ENCODE measurements at places on chromosomes 3 and 15.

DNA sequence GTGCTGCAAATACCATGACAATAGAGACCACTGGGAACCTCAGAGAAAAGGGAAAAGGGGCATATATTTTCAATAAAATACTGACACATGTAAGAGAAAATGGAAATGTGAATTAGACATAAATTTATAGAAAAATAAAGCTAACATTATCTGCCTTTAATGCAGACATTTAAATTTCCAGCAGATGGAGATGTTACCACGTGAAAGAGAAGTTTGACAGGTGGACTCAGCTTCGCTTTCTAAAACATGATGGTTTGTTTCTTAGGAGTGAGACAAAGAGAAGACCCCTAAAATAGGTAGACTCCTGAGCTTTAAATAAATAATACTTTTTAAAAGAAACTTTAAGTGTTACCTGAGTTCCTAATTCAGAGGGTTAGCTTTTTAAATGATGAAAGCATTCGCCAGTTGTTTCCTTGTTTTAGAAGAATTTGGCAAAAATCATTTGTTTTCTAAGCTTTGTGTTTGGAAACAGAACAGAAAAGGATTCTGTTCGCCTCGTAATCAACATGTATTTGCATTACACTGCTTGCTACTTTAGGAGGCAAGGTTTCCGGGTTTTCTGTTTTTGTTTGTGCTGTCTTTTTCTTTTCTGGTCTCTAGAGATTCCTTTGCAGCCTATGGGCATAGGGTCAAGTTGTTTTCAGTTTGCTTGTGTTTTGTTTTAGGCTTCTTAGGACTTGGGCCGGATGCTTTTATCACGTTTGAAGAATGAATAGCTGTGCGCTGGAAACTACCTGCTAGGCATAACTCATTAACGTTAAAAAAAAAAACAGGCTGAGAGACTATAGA, 271.4 kb downstream of the THSD4 start:
- DNase-seq, result no peak

GRCh38 chr15:56978898-56979662, 60.6 kb downstream of the TCF12 start:
- DNase-seq, result peak; percentile 2

DNA sequence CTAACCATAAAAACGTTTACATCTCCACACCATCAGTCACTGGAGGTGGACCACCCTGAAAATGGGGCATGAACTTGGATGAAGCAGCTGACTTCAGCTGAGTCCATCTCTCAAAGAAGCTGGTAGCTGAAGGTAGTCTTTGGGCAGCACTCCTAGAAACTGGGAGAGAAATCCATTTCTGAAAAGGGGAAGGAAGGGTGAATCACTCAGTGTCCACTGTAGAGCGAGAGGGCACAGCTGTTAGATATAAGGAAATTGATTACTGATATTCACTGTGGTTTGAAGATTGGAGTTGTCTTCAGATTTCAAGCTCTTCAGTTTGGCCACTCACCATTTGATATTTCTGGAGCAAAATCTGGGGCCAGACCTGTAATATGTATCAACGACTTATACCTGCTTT, 499.0 kb upstream of the UBE2E2 start:
- DNase-seq, result no peak

GRCh38 chr3:46427916-46428833, 21.1 kb downstream of the CCRL2 start:
- DNase-seq, result no peak

GRCh38 chr3:195060217-195060481, 210.8 kb downstream of the XXYLT1 start:
- DNase-seq, result no peak

DNA sequence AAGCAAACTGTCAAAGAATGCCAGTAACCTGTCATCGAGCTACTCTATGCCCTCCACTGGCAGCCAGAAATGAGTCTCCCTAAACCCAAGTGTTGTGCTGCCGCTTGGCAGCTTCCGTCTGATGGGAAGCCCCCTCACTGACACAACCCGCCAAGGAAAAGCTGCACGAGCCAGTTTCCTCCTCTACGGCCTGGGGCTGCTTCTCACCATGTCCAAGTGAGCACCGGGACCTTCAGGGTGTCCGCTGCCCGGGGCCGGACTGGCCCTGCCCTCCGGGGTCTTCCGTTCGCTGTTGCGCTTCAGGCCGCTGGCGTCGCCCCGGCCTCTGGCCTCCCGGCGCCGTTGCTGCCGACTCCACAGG, 490 bp downstream of the TOMM70 start:
- DNase-seq, result no peak

DNA sequence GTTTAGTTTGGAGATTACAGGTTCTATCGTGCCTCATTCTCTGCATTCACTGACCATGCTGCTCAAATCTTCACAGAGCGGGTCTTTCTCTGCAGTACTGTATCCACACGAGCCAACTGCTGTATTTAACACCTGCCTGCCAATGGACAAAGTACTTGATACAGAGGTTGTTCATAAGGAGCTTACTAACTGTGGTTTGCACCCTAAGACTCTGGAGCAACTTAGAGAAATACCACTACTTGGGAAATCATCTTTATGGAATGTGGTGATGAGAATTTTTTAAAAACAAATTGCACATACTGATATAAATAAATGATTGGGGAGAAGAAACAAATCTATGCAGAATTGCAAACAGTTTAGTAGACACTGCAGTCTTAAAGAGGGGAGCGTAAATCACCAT, 90.0 kb downstream of the PPP2R3A start:
- DNase-seq, result no peak

GRCh38 chr15:66944121-66944520, 121.3 kb upstream of the SMAD3 start:
- DNase-seq, result no peak

GRCh38 chr3:149975919-149976318, 5.2 kb upstream of the PFN2 start:
- no peak for DNase-seq

DNA sequence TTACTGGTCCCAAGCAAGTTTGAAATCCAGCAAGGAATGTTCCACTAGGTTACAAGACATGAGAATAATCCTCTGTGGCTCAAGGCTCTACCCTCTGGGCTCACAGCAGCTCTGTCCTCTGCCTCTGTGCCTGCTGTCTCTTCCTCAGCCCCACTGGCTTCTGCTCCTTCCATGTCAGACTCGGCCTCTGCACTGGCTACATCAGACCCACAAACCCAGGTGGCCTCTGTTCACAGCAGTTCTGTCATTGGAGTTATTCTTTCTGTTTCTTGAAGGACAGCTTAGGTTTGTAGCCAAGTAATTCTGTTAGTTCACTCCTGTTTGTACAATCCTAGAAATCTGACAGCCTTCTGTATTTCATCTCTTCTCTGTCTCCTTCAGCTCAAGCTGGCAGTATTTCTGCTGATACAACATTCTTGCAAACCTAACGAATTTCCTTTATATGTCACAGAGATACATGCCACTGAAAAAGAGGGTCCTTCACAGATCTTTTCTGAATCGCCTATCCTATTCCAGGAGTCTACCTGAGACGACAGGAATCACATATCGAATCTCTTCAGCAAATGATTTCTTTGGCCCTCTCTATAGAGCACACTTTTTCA, 227.8 kb upstream of the PLSCR5 start:
- no peak for DNase-seq

- no peak for DNase-seq
These were observed 17.2 kb downstream of the KLHL25 start for GRCh38 chr15:85777250-85778106.

- DNase-seq, result no peak
These were observed 11.9 kb downstream of the RAP2B start for GRCh38 chr3:153173758-153174516.

DNA sequence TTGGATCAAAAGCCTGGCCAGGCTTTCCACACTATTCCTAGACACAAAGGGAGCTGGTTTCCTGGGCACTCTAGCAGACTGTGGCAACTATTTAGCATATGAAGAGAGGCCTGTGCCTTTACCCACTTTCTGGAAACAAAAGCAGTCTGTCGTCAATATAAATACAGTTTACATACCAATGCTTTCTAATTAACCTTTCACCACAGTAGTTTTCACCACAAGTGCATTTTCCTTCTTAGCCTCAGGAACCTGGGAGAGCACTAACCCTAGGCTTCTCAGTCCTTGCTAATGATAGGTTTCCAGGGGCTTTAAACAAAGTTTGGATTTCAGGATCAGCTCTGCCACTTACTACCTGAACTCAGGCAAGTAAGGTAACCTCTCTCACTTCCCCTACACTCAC, 499.1 kb downstream of the MAGI1 start:
- no peak for DNase-seq

DNA sequence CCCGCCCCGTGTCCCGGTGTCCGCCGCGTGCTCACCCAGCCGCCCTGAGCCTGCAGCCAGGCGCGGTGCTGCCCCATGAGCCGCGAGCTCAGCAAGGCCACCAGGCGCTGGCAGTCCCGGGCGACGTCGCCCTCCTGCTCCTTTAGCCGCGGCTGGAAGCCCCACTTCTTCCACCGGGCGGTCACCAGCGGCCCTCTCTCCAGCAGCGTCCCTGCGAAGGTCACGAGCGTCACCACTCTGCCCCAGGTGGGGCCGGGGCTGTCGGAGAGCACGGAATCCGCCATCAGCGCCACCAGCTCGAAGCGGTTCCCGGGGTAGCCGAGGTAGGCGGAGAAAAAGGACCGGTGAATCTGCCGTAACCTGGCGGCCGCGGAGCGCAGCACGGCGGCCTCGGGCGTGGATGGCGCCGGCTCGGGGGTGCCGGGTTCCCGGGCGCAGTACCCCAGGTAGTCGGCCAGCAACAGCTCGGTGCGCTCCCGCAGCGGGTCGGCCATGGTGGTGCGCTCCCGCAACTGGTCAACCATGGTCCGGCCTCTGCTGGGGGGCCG, 298 bp downstream of the BCL2L10 start:
- DNase-seq, result no peak

DNA sequence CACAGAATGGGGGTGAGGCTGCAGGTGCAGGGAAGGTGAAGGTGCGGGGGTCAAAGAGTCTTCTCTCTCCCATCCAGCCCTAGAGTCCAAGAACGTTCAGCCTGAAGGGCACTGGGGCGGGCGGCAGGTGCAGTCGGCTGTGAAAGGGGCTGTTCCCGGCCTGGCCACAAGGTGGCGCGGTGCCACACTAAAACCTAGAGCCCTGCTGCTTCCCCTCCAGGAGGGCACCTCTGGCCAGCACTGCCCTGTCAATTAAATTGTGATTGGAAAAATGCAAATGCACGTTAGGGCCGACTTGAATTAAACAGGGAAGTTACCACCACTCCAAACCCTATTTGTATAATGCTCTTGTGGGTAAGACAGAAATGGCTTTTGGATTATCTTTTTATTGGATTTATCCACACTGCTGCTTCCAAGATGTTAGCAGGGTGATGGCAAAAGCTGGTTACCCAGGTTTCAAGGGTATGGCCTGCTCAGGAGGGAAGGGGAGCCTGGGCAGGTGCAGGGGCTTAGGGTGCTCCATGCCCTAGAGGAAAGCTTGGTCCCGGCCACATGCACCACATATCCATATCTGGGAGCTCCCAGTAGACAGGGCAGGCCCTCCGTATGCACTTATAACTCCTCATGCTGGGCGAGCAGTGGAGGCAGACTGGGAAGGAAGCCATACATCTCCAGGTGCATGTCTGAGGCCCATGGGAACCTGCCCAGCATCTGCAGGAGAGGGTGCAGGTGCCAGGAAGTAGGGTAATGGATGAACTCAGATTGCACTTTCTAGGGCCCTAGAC, 119.8 kb downstream of the ADCY5 start:
- DNase-seq, result no peak

DNA sequence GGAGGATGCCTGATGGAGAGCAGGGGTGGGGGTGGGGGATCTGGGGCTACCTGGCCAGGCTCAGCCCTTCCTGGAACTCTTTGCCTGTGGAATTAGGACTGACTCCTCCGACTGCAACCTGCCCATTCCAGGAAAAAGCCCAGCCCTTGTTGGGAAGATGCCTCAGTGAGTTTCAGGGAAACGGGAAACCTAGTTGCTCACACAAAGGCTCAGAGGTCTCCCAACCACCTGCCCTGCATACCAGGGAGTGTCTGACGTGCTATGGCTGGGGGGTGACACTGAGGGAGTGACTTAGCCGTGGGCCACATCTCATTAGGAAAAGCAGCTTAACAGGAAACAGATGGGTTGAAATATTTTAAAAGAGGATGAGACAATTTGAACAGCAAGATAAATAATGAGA, 27.9 kb downstream of the CYP8B1 start:
- no peak for DNase-seq

- no peak for DNase-seq
These were observed 24.6 kb downstream of the CCR4 start for GRCh38 chr3:32975891-32976595.

- no peak for DNase-seq
These were observed 5.8 kb upstream of the SUCNR1 start for GRCh38 chr3:151867666-151868065.

- no peak for DNase-seq
These were observed 440.5 kb upstream of the ADAMTS9 start for GRCh38 chr3:65128346-65128745.

- no peak for DNase-seq
These were observed 14.7 kb downstream of the MCTP2 start for GRCh38 chr15:94246016-94246415.

- no peak for DNase-seq
These were observed 66.6 kb downstream of the IGF1R start for GRCh38 chr15:98714922-98715321.

DNA sequence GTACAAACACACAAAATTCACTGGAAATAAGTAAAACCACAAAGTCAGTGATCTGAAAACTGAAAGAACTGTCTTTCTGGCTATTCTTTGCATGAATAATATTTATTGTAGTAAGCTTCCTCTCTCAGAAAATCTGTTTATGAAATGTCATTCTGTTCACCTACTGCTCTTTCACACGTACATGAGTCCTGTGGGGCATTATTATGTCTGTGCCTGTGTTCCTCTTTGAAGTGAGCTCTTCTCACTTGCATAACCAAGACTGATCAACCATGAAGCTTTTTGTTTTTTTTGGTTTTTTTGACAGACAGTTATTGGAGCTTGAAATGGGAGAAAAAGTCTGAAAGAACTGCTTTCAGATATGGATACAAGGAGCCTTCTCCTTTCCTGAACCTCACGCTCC, 195.8 kb downstream of the PLCH1 start:
- no peak for DNase-seq

DNA sequence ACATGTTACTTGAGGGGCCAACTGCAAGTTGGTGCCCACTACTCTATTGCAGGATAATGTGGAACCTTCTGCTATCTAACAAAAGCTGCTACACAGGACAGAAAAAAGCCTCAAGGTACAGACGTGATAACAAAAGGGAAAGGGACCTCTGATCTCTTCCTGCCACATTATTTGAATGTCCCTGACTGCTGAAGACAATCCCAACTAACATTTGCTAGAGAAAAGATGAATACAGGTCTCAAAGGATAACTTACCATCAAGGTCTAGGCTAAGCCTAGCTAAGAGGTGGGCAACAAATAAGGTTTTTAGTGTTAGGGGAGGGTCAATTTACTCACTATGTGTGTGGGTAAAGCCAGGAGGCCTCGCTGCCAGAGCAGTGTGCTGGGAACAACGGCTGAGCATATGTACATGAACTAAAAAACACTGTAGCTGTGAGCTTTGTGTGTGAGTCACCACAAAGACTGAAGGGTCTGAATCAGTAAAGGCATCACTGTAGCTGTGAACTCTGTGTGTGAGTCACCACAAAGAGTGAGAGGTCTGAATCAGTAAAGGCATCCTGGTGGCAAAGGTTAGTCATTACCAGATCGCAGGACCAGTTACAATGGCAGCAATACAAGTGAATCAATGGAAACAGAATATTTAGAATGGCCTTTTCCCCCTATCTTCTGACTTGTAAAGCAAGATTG, 111.7 kb downstream of the LMLN start:
- no peak for DNase-seq
